ENCODE measurements at places on chromosomes 3 and 15.

- no peak for DNase-seq
Observed at GRCh38 chr15:77865106-77865610, 212.4 kb downstream of the TBC1D2B start.

GRCh38 chr15:39719109-39719508 lies 63.5 kb downstream of the FSIP1 start:
- no peak for DNase-seq

- DNase-seq, result no peak
Observed at GRCh38 chr3:135771760-135772159, 193.8 kb upstream of the PPP2R3A start.

DNA sequence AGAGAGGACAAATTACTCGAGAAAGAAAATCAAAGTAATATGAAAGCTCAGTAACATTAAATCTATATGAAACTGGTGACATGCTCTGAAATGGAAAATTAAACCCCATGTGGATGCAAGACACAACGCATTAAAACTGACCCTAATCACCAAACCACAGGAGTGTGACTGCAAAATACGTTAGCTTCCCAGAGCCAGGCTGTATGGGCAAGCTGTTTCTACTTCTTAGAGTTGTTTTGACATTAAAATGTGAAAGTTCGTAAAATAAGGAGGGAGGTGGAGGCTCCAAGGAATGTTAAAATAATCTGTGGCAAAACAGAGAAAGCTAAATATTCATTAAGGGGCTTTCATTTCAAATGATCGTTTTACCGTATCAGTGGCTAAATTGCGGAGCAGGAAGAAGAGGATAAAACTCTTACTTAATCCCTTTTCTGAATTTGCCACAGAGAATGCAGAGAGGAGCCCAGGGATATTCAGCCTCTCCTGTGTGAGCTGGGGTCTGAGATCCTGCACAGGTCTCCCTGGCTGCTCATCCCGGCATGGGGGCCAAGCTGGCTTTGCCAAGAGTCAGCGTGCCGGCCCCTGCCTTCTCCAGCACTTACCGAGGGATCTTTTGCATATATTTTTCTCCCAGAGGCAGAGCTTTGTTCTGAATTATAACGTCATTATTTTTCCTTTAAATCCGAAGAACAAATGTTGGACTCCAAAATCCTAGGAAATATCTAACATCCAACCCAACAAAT lies 239.8 kb upstream of the THBS1 start:
- no peak for DNase-seq
